ENCODE measurements at places on chromosomes 6 and 20.
A peak's percentile ranks its signal among the peaks of the same experiment; 100 is the strongest.

DNA sequence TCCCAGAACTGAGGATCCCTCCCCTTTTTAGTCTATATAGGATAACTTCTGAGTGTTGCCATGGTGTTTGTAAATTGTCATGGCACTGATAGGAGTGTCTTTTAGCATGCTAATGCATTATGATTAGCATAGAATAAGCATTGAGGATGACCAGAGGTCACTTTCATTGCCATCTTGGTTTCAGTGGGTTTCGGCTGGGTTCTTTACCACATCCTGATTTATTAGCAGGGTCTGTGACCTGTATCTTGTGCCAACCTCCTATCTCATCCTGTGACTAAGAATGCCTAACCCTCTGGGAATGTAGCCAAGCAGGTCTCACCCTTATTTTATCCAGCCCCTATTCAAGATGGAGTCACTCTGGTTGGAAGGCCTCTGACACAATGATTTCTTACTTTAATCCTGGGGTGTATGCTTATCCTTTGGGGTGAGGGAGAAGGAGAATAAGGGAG lies 19.6 kb downstream of the WFDC2 start:
- no peak for DNase-seq

DNA sequence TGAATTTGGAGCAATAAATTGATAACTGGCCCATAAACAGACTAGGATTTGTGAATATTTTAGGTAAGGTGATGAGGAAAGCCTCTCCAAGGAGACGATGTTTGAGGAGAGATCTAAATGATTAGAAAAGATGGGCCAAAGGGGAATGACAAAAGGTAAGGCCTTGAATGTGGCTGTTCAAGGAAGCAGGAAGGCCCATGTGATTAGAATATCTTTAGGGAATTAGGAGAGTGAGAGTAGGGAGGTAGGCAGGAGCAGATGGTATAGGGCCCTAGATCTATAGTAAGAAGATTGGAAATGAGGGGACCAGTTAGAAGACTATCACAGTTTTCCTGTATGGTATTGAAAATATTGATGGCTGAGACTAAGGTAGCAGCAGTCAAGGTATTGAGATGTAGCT lies 6.7 kb downstream of the HSF2 start:
- no peak for DNase-seq

DNA sequence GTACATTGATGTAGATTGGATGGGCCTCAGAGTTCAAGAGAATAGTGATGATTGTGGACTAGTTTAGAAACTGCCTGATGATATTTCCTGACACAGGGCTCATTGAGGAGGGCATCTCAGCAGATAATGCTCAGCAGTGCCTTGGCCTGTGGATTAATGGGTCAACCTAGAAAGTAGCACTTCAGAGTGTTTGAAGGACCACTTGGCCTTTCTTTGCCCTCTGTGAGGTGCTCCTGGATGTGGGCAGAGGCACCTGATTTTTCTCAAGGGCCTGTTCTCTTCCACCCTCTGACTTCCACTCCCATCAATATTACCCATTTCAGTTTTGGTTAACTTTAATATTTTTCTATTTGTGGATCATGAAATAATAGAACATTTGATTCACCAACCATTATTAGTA lies 270.6 kb upstream of the BMP2 start:
- DNase-seq = peak; percentile 4

GRCh38 chr6:35363293-35363750 lies 21.0 kb downstream of the PPARD start:
- no peak for DNase-seq

GRCh38 chr6:39079197-39080125 lies 30.9 kb downstream of the GLP1R start:
- DNase-seq = no peak

DNA sequence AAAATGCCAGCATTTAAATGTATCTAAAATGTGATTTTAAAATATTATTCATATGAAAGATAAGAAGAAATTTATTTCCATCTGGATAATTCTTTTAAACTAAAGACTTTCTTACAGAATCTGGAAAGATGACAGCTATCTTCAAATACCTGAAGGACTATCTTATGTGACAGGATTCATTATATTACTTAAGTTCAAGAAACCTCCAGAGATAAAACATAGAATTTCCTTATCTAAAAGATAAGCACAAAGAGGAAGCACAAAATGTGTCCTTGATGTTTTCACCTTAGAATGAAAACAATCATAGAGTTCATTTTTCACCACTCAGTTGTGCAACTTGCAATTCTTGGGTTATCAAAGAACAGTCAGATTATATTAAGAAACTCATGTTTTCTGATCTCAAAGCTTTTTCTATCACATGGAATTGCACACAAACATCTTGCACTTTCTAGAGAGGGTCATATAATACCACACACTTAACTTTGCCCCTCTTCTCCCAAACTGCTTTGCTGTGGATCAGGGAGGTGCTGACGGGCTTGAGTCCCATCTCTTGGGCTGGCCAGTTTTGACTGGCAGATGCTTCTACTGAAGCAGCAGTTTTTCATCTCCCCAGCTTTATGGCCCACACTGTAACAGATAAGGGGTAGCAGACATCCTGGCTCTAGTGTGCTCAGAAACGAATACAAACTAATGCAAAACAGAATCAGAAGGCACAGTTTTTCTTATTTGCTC lies 467.4 kb downstream of the CDC5L start:
- DNase-seq = no peak

DNA sequence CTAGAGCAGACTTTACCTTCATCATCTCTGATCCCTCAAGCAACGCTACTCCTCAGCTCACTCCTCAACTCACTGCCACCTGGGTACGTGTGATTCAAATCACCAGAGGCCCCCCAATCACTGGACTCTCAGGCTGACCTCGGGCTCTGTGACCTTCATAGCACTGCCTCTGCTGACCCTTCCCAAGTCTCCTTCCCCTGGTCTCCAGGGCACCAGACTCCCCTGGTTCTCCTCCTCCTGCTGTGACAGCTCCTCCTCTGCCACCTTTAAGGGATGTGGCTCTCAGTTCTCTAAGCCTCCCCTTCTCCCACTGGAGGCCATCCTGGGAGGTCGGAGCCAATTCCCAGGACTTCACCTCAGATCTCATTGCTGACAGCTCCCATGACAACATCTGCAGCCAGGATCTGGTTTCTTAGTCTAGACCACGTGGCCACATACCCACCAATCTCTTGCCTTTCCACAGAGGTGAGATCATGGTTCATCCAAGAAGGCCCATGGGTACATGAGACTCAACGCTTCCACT lies 90.4 kb downstream of the NFATC2 start:
- DNase-seq = no peak

- peak; percentile 98 for DNase-seq
Observed at GRCh38 chr20:3165473-3166337, 6.0 kb upstream of the FASTKD5 start.

- DNase-seq = peak; percentile 92
Observed at GRCh38 chr20:45293041-45294002, 13.3 kb upstream of the RBPJL start.

DNA sequence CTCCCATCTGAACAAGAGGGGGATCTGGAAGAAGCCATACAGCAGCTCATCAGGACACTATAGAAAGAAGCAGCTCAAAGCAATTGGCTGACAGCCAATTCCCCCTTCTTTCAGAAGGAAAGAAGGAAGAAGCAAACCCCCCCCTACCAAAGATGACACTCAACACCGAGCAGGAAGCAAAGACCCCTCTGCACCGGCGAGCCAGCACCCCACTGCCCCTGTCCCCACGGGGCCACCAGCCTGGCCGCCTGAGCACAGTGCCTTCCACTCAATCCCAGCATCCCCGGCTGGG lies 1.2 kb downstream of the REM1 start:
- no peak for DNase-seq

DNA sequence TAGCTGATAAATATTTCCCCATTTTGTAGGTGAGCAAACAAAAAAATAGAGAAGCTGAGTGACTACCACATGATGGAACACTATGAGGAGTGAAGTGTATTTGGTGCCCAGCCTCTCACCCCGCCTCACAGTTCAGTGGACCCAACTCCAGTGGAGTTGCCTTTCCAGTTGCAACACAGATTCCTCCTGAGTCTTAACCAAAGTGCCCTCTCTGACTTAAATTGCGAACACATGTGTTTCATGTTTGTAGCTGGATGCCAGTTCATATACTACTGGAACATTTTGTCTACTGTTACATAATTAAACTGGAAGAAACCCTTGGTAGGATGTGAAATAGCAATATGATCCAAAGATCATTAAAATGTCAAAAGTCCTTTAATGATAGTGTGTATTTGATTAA lies 448.9 kb downstream of the COL12A1 start:
- DNase-seq = no peak

DNA sequence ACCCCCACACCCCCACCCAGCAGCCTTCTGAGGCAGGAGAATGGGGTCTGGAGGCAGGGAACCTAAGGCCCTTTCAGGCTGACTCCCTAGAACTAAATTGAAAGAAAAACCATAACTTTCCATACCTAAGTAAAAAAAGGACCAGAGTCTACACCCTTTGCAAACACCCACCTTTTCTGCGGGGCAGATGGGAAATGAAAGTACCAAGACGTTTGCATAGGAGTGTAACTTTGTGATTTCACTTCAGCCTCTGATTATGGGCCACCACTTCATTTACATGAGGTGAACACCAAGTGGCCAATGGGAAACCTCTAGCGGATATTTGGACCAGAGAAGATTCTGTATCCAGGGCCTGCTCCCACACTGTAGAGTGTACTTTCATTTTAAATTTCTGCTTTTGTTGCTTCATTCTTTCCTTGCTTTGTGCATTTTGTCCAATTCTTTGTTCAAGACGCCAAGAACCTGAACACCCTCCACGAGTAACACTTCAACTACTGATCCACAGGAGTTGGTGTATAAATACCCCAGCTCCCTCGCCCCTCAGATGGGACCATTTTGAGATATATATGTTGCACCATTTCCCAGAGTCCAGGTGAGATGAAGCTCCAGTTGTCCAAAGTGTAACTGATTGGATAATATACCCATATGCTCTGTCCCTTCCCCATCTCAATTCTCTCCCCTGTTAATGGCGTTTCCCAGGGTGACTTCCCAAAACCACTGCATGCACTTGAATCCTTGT lies 18.9 kb upstream of the SRSF6 start:
- DNase-seq = no peak

GRCh38 chr6:166586424-166587156 lies at the start of gene RAMACL:
RAMACL (minus strand) TSS chr6:166586678; CDS start chr6:166586477, 201 bp downstream.
- DNase-seq = peak; percentile 43

DNA sequence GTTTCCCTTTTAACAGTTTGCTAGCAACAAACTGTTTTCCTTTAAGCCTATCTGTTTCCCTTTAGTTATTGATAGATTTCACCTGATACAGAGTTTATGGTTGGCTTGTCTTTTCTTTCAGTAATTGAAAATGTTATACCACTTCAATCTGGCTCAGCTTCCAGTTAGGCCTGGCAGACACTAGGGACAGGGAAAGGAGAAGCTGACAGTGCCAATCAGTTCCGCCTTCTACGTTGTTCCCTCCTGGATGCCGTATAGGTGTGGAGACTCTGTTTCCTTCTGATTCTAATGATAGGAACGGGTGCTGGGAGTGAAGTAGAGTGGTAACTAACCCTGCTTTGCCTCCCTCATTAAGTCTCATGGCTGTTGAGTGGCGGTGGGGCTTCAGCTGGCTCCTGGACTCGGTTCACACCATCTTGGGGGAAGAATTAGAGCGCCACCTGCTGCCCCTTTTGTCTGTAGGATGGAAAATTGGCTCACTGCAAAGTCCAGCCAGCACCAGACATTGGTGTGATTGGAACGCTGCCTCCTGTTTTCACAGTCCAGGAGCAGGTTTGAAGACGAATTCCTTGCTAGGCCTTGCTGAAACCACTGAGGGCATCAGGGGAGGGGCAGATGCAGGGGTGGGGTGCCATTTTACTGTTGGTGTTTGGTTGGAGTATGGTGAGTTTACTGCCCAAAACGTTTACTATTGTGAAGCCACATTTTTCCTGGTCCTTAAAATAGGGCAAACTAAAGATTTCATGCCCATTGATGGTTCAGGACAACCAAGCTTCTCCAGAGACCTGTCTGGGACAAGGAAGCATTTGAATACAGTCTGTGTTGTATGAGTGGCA lies 1729.5 kb downstream of the GRIK2 start:
- DNase-seq = peak; percentile 79

DNA sequence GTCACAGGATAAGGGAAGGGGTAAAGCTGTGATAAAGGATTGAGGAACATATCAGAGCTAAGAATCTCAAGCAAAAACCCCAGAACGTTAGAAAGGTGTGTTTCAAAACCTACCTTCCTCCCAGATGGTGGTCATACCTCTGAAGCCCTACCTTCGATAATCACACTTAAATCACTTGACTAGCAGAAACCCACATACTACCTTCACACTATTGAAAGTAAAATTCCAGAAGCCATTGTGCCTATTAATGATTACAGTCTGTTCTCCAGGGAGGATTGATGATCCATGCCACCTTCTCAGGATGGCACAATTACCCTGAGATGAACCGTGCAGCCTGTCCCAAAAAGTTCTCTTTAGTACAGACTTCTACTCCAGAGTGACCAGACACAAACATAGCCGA lies 72.3 kb upstream of the SOX4 start:
- no peak for DNase-seq

DNA sequence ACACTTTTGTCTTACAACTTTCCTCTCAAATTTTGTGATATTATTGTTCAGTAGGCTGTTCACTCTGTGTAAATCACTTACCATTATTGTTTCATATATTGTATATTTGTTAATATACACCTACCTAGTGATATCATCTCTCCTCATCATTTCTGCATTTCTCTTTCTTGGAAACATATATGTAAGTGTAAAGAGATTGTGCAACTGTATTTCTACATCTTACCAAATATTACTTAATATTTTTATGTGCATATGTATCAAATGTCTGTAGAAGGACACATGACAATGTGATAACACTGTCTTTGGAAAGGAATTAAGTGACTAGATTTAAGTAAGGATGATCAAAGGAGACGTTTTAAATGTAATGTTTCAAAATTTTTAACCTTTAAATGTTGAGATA lies 30.2 kb downstream of the ZNF322 start:
- no peak for DNase-seq

DNA sequence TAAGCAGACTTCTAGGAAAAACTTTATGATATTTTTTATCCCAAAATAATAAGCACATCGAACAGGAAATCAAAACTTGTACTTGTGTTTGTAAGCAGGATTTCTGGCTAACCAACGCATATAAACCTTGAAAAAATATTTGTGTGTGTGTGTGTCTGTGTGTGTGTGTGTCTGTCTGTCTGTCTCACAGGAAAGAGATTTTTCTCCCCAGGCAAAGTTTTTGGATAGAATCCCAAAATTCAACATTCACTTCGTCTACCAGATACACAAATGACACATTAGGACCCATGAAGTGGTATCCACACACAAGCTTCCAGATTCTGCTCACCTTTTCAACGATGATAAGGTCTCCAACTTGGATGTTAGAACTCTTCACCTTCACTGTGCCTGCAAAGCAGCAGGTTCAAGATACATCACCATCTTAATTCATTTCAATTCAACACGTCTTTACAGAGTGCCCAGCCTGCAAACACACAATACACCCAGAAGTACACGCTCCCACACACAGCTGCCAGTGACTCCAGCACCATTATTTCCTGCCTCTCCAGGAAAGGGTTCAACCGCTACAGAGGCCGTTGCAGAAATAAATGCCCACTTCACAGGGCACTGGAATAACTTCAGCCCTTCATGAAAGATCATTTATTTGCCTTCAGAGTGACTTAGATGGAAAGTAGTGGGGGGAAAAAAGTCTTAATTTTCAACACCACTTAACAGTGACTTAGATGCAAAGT lies 70.9 kb downstream of the ATP9A start:
- no peak for DNase-seq

Measured in DMS53 (cell line).